Endothelial cell of umbilical vein (primary cell): ENCODE measurements at places on chromosomes 13 and 19. TPM values are rescaled to one million over a fixed set of nuclear protein-coding genes. Genes with fewer than 3 reads are reported as not detected.

DNA sequence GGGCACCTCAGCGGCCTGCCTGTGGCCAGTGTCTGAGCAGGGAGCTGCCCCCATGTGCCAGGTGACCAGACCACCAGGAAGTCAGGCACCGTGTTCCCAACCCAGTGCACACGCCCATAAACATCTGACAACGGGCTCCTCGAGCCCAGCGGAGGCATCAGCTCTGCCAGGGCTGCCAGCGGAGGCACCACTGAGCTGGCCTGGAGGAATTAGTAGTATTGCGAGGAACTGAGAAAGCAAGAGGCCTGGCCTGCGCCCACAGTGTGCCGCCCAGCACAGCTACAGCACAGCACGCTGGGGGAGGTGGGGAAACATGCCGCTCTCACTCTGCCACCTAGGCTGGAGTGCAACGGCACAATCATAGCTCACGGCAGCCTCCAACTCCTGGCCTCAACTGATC is 44.6 kb downstream of the ANKRD27 start:
- no peak for DNase-seq

GRCh38 chr19:44112802-44113137 is 429 bp upstream of the ZNF225 start:
- no peak for DNase-seq

DNA sequence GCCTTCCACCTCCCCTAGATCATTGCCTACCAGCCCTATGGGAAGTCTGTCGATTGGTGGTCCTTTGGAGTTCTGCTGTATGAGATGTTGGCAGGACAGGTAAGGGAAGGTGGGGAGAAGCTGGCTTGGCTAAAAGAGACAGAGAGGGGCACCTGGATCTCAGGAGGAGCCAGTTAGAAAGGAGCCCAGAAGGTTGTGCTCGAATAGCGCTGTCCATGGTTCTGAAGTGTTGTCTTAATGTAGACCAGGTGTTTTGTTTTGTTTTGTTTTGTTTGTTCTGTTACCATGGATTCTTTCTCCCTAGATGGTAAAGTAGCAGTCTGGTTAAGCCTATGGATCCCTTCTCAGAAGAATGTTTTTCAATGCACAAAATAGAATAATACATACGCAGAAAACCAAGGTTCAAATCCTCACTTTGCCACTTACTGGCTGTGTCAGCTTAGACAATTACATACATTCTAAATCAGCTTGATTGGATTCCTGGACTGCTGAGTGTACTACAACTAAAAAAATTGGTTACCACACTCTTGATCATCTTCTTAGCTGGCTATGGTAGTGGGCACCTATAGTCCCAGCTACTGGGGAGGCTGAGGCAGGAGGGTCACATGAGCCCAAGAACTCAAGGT is 5.9 kb upstream of the CACNG7 start:
- peak; percentile 46 for DNase-seq

- no peak for DNase-seq
Observed at GRCh38 chr19:15240515-15240914, 8.3 kb upstream of the EPHX3 start.

- no peak for DNase-seq
Observed at GRCh38 chr13:110553417-110553816, 8.1 kb downstream of the RAB20 start.

DNA sequence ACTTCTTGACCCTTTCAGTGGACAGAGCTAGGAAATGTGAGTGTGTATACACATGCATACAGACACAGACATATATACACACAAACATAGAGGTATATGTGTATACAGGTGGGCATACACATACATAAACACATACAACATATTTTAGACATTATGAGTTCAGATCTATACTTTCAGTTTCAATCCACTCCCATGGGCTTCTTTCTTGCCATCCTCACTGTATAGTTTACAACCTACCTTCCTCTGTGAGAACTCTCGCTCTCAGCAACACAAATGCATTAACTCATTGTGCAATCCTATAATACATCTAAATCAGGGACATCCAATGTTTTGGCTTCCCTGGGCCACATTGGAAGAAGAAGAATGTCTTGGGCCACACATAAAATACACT is 21.2 kb upstream of the SCEL start:
- DNase-seq, result no peak

- DNase-seq, result no peak
Observed at GRCh38 chr13:41463838-41464602, 6.7 kb downstream of the RGCC start.

DNA sequence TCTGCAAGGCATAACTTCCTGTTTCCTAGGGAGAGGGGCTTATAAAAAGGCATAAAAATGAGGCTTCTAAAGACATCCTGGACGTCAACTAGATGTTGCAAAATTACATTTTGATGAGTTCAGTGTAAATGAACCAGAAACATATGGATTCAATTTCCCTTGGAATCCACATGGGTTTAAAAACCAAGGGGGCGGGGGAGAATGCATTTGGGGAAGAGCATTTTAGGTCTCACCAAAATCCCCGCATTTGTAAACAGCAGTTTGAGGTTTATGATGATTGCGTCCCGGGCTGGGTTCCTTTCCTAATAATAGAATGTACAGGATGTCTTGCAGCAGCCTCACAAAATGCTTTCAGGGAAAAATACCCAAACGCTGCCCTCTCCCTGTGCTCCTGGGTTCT is 407.8 kb downstream of the ZNF536 start:
- no peak for DNase-seq

DNA sequence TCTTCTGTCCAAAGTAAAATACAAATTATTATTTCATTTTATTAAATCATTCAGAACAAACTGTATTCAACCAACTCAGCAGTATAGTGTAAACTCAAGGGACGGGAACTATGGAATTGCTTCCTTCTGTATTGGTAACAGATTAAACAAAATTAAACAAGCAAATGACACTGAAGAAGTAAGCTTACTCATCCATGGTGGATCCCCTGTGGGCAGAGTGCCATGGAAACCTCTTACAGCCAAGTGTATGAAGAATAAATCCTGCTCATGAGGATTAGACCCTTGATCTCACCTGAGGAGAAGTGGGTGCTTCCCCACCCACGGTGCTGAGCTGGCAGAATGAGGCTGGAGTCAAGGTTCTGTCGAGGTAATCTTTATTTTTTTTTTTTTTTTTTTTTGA is 18.0 kb upstream of the RFXAP start:
- no peak for DNase-seq

DNA sequence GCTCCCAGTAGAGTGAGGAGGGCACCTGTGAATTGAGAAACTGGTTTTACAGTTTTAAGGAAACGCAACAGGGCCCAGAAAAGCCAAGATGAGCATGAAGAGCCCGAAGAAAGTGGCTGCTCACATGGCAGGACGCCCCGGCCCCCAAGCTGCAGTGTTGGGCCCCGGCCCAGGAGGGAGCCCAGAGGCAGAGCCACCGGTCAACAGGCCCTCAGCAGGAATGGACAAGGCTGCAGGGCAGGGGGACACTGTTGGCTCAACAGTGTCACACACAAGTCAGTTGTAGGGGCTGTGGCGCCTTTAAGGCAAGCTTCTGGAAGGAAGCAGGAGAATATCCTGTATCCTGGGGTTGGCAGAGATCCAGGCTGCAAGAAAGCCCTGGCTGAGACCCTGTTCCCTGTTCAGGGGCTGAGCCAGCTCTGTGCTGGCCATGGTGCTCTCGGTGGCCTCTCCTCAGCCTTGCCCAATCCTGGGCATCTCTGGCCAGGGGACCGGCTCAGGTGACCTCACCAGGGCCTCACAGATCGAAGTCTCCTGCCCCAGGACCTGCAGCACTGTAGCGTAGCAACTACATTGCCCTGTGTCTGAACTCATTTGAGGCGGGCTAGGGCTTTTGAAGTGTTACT is 28.0 kb downstream of the UPF1 start:
- DNase-seq, result peak; percentile 73

DNA sequence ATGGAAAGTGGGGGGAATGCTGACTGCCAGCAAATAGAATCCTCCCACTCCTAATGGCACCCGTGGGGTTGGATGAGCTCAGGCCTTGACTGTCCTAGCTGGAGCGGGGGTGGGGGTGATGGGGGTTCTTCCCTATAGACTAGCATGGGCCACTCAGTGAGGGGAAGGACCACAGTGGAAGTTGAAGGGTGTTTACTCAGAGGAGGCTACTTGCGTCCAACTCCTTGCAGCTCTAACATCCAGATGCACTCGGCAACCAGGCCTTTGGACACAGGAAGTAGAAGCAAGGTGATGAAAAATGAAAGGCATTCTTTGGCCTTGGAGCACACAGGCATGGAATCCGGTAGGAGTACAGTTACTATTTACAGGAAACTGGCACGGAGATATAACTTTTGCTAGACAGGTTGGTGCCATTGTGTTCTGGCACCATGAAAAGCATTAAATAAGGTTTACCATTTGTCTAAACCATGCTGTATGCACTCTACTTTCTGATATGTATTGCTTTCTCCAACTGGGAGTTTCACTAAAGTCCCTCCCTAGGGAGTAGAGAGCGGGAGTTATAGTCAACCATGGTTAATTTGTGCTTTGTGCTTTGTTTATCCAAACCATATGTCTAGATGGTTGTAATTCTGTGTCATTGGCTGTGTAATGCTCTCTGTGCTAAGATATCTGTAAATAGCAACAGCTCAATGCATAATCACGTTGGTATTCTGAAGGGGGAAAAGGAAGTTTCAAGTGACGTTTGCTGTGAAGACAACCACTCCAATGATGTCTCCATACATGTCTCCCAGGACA is 125.3 kb downstream of the TSHZ3 start:
- no peak for DNase-seq

DNA sequence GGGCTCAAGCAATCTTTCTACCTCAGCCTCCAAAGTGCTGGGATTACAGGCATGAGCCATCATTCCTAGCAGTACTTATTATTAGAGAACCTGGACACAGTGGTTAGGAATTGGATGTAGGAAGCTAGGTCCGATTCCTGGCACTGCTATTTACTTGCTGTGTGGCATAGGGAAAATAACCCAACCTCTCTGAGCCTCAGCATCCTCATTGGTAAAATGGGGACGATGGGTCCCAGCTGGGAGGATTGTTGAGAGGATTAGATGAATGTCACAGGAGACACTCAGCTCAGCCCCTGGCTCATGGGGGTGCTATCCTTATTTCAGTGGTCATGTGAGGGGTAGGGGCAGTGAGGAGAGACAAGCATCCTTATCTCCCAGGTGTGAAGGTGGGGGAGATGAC is 6.8 kb upstream of the PEPD start:
- DNase-seq, result no peak

DNA sequence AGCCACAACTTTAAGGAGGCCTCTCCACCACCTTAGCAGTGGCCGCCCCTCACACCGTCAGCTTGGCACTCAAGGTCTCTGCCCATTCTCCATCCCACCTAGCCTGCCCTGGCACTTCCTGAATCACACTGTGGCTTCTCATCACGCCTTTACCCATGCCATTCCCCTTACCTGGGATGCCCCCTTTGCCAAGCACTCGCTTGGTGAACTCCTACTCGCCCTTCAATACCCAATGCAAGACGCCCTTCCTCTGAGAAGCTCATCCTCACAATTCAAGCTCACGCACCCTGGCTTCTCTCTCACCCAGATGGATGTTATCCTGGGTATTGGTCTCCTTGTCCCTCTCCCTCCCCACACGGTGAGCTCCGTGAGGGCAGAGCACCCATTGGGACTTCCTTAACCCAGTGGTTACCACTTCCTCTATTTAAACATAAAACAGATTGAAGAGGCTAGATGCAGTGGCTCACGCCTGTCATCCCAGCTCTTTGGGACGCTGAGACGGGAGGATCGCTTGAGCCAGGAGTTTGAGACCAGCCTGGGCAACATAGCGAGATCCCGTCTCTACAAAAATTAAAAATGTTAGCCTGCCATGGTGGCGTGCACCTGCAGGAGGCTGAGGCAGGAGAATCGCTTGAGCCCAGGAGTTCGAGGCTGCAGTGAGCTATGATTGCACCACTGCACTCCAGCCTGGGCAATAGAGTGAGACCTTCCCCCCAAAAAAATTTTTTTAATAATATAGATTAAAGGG is 12.6 kb upstream of the SHD start:
- DNase-seq, result no peak

GRCh38 chr13:33757713-33758112 is 60.2 kb upstream of the RFC3 start:
- DNase-seq, result no peak

DNA sequence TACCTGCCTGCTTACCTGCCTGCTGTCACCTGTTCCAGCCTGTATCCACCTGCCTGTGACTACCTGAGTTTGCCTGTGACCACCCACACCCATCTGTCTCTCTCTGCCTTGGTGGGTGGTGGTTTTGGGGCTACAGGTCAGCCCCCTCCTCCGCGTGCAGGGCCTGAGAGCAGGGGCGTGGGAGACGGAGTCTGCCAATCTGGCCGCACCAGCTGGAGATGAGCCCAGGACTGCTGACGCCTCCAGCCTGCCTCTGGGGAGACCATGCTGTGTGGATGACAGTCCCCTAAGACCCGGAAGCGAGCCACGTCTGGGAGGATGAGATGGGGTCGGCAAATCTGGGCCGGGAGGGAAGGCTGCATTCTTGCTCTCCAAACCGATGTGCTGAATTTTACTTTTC is 15.9 kb upstream of the KCTD15 start:
- no peak for DNase-seq

GRCh38 chr19:18832306-18833140 is 764 bp downstream of the UPF1 start:
- peak; percentile 40 for DNase-seq

GRCh38 chr13:44232774-44233173 is 140.8 kb upstream of the SERP2 start:
- DNase-seq, result no peak

DNA sequence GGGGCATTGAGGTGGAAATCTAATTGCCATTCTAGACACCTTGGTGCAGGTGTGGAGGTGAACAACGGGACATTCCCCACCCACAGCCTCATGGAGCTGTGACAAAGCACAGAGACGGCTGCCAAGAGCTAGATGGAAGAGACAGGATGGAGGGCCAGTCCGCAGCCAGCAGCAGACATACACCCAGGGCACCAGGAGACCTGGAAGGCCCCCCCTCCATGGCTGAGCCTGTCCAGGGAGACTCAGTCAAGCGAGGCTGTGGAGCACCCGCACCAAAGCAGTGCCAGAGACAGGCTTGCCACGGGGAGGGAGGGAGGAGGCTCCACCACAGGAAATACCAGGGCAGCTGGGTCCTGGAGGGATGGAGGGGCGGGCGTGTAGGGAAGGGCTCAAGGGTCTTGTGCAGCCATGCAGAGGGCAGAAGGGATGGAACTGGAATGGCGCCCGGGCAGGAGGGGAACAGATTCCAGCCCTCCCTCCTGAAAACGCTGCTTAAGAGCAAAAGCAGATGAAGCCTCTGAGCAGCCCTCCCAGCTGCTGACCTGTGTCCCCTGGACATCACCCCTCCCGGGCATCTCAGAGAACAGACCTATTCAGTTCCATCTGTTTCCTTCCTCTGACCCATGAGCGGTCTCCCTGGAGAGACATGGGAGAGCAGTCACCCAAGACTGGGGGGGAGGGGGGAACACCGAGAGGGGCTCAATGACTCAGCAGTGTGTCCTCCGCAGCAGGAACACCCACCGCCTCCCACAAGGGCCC is 14.4 kb downstream of the EPS15L1 start:
- DNase-seq, result peak; percentile 84

PRSS57 gene
- not detected in 2 replicates for total RNA-seq

OXGR1 gene
- total RNA-seq, result not detected in 2 replicates

ZNF726 gene
- 2.9 and 4.7 TPM in 2 replicates for total RNA-seq

ATP4A gene
- total RNA-seq, result not detected in 2 replicates

TNNI3 gene
- total RNA-seq, result not detected in 2 replicates

TGDS gene
- 8.7 and 9.3 TPM in 2 replicates for total RNA-seq

C19orf67 gene
- 0.55 TPM in 1 of 2 replicates, not detected in the other for total RNA-seq

CFAP97D2 gene
- total RNA-seq, result not detected in 2 replicates

HNRNPL gene
- 427 and 451 TPM in 2 replicates for total RNA-seq
